Naive thymus-derived CD8-positive, alpha-beta T cell (primary cell): ENCODE measurements at places on chromosomes 7 and 10. TPM values are rescaled to one million over a fixed set of nuclear protein-coding genes. Genes with fewer than 3 reads are reported as not detected.

DNA sequence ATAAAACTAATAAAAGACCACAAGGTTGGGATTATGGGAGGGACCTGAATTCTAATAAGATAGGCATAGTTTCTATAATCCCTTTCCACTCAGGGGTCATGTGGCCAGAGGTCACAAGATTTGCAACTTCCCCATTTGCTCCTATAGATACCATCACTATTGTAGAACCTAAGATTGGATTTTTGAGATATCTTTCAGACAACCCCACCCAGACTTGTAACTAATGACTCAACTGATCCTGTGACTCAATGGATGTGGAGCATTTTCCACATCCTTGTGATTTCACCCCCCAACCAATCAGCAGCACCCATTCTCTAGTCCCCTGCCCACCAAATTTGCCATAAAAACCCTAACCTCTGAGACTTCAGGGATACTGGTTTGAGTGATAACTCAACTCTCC lies 51.9 kb upstream of the PIK3AP1 start:
- no peak for DNase-seq

- DNase-seq = no peak
These were observed 65.7 kb downstream of the ORC5 start for GRCh38 chr7:104142147-104142546.

DNA sequence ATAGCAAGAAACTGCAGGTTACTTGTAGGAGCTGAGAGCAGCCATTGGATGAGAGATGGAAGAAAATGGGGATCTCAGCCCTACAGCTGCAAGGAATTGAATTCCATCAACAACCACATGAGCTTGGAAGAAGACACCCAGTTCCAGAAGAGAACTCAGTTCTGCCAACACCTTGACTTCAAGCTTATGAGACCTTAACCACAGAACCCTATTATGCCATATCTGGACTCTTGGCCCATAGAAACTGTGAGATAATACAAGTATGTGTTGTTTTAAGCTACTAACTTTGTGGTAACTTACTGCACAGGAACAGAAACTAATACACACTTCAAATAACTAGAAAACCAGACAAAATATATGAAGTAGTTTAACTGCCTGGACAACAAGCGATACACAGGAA lies 212.4 kb upstream of the CACNA2D1 start:
- no peak for DNase-seq

GRCh38 chr7:46975493-46975892 lies 606.4 kb downstream of the TNS3 start:
- DNase-seq = no peak

GRCh38 chr10:95441547-95441923 lies 119.6 kb downstream of the SORBS1 start:
- DNase-seq = no peak

SIRT1 gene
- 60.9 TPM for total RNA-seq

H2BK1 gene
- 2.6 TPM for total RNA-seq
